ENCODE measurements at places on chromosomes 1 and 21.
A peak's percentile ranks its signal among the peaks of the same experiment; 100 is the strongest.

GRCh38 chr1:94061513-94062443 is 59.2 kb downstream of the ABCA4 start:
- peak; percentile 69 for DNase-seq

- DNase-seq, result no peak
These were observed 20.8 kb downstream of the UROD start for GRCh38 chr1:45032837-45033236.

- DNase-seq, result peak; percentile 84
These were observed 143.4 kb upstream of the ERRFI1 start for GRCh38 chr1:8169364-8170058.

DNA sequence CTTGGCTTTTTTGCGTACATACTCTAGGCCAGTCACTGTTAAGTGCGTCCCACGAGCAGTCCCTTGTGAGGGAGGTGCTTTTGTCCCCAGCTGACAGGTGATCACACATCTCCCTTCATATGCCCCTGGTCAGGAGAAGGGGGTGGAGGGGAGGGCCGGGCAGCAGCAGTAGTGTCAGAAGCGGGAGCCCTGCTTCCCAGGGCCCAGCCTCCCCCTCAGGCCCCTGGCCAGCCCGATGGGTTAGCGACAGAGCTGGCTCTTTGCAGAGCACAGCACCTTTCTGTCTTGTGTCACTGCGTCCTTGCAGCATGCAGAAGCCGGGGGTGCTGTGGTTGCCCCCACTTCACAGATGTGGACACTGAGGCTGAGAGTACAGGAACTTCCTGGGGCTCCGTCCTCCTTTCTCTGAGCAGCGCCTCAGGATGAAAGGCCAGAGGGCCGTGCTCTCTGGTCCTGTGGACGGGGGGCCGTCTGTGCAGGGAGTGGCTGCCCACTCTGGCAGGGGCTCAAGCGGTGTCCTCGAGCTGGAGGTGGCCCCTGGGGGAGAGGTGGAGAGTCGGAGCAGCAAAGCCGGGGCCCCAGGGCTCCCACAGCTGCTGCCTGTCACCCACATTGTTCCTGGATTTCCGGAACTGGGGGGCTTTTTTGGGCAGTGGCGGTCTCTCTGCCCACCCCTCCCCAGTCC is 5.9 kb downstream of the TMEM201 start:
- DNase-seq, result no peak

GRCh38 chr1:56081173-56081572 is 498.2 kb downstream of the PLPP3 start:
- no peak for DNase-seq

DNA sequence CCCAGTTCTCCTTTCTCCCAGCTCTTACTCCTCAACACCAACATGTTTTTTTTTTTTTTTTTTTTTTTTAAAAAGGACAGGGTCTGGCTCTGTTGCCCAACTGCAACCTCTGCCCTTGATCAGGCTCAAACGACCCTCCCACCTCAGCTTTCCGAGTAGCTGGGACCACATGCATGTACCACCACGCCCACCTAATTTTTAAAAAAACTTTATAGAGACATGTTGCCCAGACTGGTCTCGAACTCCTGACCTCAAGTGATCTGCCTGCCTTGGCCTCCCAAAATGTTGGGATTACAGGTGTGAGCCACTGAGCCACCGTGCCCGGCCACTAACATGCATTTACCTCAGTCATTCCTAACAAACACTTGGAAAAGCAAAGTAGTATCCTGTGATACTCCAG is 31.1 kb upstream of the FOXE3 start:
- DNase-seq, result no peak

DNA sequence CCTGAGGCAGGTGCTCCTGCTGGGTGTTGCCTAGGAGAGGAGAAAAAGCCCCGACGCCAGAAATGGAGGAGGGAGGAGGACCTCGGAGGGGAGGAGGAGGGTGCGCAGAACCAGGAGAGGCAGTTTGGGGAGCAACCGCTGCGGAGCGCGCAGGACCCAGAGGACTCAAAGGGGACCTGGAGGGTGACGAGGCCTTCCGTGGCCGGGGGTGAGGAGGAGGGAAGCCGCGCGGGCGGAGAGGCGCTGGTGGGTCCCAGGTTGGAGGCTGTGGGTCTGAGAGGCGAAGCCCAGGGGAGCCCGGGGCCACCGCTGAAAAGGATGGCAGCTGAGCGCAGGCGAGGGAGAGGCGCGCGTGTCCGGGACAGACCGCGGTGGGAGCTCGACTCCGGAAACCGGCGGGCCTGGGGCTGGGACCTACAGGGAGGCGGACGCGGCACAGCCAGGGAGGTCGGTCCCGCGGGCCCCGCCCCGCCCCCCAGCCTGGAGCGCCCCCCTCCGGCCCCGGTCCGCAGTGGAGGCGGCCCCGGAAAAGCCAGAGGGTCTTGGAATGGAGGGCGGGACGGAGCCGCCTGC is 15.1 kb downstream of the RNF223 start:
- DNase-seq, result no peak

GRCh38 chr1:30034105-30034626 is 689.2 kb downstream of the MATN1 start:
- no peak for DNase-seq

DNA sequence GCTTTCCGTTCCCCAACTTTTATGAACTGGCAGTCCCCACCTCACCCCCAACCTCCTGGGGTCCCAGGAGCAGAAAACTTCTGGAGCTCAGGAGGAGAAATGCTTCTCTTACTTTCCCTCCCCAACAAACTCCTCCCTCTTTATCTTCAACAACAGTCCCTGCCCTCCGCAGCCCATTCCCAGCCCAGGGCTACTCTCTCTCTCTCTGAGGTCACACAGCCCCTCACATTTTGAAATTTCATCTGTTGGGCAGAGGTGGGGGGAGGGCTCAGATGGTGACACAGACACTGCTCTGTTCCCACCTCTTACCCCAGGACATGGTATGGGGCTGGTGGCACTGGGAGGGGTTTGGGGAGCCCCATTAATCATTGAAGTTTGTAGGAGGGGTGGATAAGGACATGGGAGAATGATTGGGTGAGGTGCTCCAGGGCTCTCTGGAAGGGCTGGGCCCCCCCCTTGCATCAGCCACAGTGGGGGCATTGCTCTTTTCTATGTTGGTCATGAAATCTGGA is 6.0 kb downstream of the PIK3CD start:
- no peak for DNase-seq

DNA sequence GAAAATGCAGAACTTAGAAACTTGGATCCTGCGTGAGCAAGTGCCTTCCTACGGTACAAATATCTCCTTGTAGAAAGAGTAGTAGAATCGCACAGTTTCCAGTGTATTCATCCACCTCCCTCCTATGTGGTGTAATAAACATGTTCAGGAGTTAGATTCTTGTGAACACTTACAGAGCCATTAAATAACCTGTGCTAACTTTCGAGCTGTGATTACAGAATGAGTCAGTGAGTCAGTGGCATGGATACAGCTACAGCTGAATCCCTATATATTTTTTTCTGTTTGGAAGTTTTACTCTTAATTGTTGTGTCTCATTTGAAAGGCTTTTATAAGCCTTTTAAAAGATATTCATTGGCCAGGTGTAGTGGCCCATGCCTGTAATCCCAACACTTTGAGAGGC is 148.7 kb downstream of the EDEM3 start:
- no peak for DNase-seq

DNA sequence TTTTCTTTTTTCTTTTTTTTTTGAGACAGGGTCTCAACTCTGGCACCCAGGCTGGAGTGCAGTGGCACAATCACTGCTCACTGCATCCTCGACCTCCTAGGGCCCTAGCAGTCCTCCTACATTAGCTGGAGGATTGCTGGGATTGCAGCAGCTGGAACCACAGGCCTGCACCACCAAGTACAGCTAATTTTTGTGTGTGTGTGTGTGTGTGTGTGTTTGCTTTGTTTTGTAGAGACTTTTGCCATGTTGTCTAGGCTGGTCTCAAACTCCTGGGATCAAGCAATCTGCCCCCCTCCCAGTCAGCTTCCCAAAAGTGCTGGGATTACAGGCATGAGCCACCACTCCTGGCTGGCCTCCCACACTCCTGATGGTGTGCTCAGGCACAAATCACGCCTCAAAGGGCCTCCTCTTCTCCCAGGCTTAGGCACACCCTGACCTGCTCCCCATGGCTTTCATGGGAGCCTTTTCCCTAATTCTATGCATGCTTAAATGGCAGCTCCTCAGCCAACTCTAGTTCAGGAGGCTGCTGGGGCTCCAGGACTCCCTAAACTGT is 9.4 kb downstream of the FAM229A start:
- DNase-seq, result no peak

- DNase-seq, result no peak
These were observed 1.3 kb downstream of the GPR3 start for GRCh38 chr1:27393641-27394281.

DNA sequence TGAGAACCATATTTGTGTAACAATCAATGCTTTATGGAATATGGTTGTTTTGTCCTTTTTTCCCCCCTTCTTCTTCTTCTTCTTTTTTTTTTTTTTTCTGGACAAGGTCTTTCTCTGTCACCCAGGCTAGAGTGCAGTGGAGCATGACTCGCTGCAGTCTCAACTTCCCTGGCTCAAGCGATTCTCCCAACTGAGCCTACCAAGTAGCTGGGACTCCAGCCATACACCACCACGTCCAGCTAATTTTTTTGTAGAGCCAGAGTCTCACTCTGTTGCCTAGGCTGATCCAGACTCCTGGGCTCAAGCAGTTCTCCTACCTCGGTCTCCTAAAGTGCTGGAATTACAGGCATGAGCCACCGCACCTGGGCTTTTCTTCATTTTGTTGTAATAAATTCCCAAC is 86.7 kb downstream of the FMN2 start:
- no peak for DNase-seq

DNA sequence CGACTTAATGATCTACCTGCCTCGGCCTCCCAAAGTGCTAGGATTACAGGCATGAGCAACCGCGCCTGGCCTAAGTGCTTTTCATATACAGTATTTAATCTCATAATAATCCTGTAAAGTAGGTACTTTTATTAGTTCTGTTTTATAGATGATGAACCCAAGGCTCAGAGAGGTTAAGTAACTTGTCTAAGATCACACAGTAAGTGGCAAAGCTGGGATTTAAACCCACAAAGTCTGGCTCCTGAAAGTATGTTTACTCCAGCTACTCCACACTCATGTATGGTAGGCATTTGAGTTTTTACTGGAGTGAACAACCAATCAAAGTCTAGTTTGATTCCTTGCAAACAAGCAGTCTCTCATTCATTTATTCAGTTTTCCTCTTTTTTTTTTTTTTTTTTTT is 2.3 kb downstream of the DFFA start:
- DNase-seq, result no peak

GRCh38 chr21:34706337-34706736 is 37.5 kb downstream of the CLIC6 start:
- no peak for DNase-seq

GRCh38 chr1:32651461-32652073 is 559 bp downstream of the RBBP4 start:
- DNase-seq, result peak; percentile 61

DNA sequence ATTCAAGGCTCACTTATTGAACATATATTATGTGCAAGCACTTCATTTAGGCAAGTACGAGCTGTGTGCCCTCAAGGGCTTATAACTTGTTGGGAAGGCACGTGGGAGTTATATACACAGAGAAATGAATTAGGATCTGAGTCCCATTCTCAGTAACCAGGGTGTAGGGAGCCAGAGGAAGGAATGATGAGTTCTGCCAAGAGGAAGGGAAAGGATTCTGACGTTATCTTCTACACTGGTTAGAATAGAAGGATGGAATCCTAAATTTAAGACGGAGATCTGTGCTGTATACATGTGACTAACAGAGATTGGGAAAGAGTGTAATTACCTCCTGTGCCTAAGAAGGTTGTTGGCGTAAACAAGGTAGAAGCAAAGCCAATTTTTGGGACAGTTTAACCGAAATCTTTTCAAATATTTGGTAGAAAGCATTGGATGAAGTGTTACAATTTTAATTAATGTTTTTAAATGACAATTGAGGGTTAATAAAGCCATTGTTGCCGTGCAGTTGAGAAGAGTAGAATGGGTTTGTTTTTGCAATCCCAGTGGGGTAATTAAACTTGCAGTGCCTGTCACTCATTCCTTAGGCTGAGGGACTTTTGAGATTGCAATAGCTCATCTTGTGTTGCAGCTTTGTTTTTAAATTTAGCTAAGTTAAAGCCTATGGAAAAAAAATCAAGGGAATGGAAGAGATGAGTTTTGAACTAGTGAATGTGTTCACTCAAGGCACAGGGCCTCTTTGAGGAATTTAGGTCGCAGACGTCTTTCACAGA is 177.2 kb downstream of the NFIA start:
- DNase-seq, result no peak

DNA sequence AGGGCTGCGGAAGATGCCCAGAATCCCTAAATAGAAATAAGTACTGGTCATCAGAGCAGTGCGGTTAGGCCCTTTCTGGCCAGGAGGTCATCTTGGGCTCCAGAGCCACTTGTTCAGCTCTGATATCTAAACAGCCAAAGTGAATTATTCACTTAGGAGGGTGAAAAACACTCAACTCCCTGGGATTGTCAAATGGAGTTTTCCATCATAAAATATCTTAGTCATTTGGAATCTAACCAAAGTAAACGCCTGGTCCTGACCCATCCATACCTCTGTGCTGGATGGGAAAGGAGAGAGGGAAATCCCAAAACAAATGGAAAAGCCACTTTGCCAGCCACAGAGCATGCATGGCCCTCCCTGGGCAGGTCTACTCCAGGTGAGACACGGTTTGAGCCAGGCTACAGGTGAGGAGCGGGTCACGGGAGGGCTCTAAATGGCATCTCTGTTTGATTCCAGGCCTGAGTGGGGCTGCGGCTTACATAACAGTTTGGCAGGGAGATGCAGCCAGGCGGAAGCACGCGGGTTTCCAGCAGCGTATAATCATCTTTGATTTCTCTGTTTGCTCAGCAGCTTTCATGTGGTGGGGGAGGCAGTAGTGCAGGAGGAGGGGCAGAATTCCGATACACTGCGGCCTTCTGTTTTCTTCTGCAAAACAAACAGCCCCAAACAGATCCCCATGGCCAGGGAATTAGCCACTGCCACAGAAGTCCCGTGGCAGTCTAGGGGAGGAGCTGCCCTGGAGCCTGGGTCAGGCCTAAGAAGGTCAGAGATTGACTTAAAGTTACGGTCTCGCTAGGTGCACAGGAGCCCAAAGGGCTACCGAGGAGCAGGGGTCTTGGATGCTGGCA is 59.1 kb upstream of the ZNF648 start:
- no peak for DNase-seq

DNA sequence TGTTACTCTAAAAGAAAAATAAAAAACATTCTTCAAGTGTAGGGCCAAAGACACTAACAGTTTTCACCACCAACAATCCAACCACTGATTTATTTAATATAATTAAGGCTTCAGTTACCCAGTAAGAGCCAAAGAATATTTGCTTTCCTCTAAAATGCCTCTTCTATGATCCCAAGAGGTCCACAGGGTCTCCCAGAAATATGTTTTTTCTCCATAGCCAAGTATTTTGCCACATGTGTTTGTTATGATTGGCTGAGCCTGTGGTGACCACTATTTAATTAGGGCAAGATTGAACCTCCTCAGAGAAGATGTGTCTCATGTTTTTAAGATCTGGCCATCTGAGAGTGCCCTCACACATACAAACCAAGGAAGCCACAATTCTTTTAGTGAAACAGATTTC is 135.9 kb downstream of the TPR start:
- no peak for DNase-seq

GRCh38 chr1:201697174-201697573 is 131.8 kb upstream of the IPO9 start:
- no peak for DNase-seq

- no peak for DNase-seq
These were observed 14.9 kb downstream of the PCP4L1 start for GRCh38 chr1:161273402-161273801.

Measured in right renal cortex interstitium (tissue), 3 donors.